ENCODE measurements at places on chromosomes 6 and 20.
A peak's percentile ranks its signal among the peaks of the same experiment; 100 is the strongest.

GRCh38 chr20:478010-478948 lies 15.9 kb upstream of the TBC1D20 start:
- DNase-seq, result no peak

- no peak for DNase-seq
Observed at GRCh38 chr20:15146948-15147347, 809.5 kb upstream of the FLRT3 start.

- peak; percentile 100 for DNase-seq
Observed at GRCh38 chr20:49219091-49219923, at the start of gene DDX27. Gene DDX27 (plus strand): TSS chr20:49219416. CDS start chr20:49219449, 33 bp downstream.

DNA sequence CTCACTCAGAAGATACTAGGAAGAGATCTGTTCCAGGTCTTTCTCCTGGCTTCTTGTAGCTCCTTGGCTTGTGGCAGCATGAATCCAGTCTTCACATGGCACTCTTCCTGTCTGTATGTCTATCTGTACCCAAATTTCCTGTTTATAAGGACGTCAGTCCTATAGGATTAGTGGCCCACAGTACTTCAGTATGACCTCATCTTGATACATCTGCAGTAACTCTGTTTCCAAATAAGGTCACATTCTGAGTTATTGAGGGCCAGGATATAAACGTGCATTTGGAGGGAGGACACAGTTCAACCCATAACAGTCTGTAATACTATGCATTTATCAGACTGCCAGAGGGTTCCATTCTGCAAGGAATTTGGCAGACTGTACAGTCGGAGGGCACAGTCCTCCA lies 57.6 kb upstream of the DYNLRB1 start:
- no peak for DNase-seq

GRCh38 chr6:31945507-31946369 lies at the start of gene CFB:
Gene CFB (plus strand): TSS chr6:31946095. CDS start chr6:31946222, 127 bp downstream.
- peak; percentile 31 for DNase-seq

- peak; percentile 21 for DNase-seq
Observed at GRCh38 chr6:5866547-5867051, 140.1 kb downstream of the NRN1 start.

GRCh38 chr6:41747256-41748101 lies at the start of gene PGC:
Gene PGC (minus strand): TSS chr6:41747397. CDS start chr6:41747334, 63 bp downstream.
- no peak for DNase-seq

DNA sequence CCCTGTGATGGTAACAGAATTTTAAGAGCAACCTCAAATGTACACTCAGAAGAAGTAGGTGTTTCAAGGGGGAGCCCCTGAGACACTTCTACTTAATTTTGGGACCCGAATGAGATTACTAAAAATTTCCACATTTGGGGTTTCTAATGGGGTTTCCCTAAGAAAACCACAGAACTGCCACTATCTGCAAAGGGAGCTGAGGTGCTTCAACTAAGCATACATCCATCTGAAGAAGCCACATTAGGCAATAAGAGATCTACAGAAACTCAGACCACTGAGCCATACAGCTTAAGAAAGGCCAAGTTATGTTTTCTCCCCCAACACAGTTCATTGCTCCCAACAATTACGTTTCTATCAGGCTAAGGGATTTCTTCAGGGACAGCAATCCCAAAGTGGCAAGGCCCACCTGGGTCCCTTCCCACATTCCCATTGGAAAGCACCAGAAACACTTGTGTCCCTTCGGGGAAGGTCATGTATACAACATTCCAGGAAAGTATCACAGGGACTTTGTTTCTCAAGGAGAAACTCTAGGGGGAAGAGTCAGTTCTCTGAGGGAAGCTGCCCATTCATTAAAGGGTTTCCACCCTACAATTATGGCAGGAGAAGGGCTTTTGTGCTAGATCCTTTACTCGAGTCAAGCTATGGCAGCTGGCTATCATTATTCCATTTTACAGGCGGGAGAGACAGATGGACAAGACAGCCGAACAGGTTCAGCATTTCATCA lies 5.0 kb downstream of the BCL2L1 start:
- DNase-seq, result no peak
